Stimulated activated CD4-positive, alpha-beta T cell treated with anti-CD3 and anti-CD28 coated beads, TNF-alpha, amount 100 ng/mL, for 1 hour (primary cell): ENCODE measurements at places on chromosomes 2 and 18.

- no peak for DNase-seq
These were observed 431.3 kb upstream of the SPRED2 start for GRCh38 chr2:65863713-65864112.

DNA sequence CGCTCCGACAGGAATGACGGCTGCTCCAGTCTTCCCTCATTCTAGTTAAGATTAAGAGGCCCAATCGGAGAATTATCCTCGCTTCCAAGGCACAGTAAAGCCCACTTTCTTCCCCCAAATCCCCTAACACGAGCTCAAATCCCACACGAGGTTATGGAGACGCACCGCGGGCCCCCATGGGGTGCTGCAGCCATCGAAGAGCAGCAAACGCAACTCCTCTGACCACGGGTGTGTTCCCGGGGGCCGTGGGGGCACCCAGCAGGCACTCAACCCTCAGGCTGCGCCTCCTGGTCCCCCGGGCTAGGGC is 446 bp downstream of the COPS9 start:
- DNase-seq = no peak

DNA sequence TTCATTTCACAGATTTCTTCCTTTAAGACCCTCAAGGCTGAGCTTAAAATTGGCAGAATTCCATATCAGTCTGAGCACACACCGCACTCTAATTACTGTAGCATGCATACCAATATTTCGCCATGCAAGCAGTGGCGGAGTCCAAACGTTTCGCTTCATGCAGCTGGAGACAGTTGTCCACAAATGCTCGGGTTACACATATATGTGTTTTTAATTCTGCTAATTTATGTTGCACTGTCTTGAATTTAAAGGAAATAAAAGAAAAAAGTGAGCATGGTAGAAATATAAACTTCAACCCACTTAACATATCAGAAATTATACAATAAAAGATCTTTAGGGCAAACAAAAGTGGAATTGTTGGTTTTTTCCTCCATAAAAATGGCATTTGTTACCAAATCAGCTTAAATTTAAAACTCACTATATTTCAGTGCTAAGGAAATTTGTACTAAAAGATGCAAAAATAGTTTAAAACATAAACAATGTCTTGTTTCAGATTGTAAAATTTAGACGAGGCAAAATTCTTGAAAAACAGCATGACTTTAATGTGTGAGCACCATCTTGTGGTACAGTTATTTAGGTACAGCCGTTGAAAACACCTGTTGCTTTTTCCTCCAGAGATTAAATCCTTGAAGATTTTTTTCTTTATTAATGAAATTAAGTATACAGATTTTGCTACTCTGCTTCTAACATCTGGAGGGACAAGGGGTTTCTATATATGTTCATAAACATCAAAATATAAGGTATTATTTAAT is 24.1 kb upstream of the KANSL1L start:
- no peak for DNase-seq

- DNase-seq = no peak
These were observed 67.1 kb downstream of the PRELID3A start for GRCh38 chr18:12474876-12475275.

DNA sequence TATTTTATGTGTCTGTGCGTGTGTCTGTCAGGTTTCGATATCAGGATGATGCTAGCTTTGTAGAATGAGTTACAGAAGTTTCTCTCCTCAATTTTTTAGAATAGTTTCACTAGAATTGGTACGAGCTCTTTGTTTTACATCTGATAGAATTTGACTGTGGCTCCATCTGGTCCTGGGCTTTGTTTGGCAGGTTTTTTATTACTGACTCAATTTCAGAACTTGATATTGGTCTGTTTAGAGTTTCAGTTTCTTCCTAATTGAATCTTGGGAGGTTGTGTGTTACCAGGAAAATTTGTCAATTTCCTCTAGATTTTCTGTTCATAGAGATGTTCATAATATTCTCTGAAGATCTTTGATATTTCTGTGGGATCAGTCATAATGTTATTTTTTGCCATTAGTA is 289.4 kb upstream of the COL3A1 start:
- DNase-seq = no peak

GRCh38 chr2:126966601-126967000 is 67.9 kb downstream of the TEX51 start:
- DNase-seq = no peak

DNA sequence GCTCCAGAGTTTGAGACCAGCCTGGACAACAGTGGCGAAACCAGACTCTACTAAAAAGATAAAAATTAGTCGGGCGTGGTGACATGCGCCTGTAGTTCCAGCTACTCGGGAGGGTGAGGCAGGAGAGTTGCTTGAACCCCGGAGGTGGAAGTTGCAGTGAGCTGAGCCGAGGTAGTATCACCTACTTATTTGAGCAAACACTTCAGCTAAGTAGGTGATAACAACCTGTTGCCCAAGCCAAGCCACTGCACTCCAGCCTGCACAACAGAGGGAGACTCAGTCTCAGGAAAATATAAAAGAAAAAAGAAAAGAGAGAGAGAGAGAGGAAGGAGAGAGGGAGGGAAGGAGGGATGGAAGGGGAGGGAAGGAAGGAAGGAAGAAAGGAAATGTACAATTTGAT is 21.3 kb downstream of the FER1L5 start:
- no peak for DNase-seq

- DNase-seq = no peak
These were observed 249.8 kb downstream of the NYAP2 start for GRCh38 chr2:225649274-225649673.

GRCh38 chr2:204026294-204026693 is 89.7 kb downstream of the ICOS start:
- no peak for DNase-seq

DNA sequence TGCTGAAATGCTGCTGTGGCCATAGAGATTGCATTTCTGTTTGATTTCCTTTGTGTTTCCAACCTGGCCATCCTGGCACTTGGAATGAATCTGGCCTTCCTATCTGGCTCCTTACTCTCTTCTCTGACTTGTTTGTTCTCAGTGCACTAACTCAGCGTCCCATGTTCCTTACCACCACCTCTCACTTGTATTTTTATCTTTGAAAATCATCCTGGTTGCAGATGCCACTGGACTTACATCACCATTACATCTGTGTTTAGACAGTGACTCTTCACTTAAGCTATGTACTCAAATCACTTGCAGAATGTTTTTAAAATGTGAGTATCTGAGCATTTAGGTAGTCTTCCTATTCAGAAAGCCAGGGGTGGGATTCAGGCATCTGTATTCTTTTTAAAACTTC is 239.5 kb downstream of the WDR7 start:
- DNase-seq = no peak

DNA sequence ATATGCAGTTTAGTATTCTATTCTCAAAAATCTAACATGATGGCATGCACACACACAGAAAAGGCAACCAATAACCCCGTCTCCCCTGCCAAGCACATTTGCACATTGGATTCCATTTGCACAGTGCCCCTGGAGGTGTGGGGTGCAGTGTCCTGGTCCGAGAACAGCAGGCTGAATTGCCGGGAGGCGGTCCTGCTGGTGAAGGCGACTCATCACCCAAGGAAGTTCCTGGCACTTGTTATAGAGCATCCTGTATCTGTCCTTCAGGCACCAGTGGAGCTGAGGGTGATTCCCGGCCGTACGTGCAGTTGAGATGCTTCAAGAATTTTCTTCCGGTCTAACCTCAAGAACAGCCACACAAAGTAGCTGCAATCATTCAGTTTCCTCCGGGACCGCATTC is 73.0 kb upstream of the RAB12 start:
- no peak for DNase-seq
